ENCODE measurements at places on chromosomes 3 and 15.

DNA sequence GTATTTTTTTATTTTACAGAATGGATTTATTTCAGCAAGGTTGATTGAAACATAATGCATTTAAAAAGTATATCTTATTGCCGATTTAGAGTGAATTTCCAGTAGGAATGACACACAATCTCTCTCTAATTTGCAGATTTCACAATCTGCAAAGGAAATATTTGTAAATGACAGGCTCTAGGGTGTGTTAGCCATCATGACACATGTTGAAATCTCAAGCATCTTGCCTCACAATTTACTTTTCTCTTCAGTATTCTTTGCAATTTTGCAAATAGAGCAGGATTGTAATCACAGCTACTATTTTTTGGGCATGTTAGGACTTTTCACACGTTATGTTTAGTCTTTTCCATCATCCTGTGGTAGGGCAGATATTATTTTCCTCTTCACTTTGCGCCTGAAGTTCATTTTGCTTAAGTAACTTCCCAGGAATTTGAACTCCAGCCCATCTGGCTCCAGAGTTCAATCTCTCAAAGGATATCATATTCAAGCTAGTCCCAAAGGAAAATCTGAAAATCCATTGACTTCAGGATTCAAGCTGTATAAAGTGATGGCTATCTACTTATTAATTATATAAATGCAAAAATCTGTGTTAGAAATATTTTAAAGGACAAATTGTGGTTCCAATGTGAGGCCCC lies 55.4 kb downstream of the ATP13A4 start:
- DNase-seq: peak; percentile 12

- peak; percentile 3 for DNase-seq
Observed at GRCh38 chr15:94576889-94577533, 345.6 kb downstream of the MCTP2 start.

- DNase-seq: no peak
Observed at GRCh38 chr3:155938409-155938808, 68.0 kb downstream of the GMPS start.

DNA sequence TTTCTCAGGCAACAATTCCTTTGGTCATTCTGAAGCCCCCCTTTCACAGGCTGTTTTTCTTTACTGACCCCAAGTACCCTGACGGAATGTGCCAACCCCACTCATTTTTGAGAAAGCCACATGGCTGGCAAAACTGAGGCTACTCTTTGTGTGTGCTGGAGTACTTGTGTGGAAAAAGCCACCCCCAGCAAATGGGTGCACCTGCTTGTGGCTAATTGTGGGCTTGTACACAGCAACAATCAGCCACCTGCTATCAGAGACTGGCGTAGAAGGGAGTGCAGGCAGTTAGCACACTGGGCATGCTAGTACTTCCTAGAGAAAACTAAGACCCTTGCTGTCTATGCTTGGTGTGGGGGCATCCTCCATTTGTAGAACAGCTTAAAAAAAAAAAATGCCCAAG lies 110.1 kb upstream of the LMOD3 start:
- no peak for DNase-seq

DNA sequence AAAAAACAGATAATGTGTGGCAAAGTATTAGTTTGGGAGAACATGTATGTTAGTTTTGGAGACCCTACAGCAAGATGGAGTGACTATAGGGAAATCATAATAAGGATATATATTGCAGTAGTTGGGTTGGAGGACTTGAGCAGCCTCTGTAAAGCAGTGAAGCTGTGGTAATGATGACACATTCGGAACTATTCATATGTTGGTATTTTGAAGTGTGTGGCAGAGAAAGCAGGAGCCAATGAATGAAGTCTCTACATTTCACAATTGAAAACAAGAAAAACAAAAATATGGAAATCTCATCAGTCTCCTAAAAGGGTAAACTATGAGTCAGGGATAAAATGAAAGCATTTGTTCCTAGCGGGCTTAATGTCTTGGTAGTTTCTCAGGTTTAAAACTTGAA lies 645.9 kb downstream of the OTOL1 start:
- no peak for DNase-seq

- DNase-seq: no peak
Observed at GRCh38 chr3:117252208-117252607, 542.6 kb downstream of the TUSC7 start.

DNA sequence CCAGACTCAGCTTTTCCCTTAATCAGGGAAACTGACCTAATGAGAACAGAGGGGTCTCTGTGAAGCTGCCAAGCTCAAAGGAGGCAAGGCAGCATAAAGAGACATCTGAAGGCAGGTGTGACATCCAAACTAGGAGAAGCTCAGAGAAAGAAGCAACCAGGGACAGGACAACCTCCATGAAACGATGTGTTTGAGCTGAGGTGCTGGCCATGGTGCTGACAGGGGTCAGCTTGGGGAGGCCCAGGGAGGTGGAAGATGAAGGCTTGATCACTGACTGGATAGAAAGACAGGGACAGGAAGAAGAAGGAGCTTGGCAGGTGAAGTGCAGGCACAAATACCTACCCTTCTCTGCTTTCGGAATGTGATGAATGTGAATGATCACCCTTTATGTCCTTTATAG lies 179.5 kb upstream of the NSMCE3 start:
- no peak for DNase-seq

GRCh38 chr15:26394801-26395200 lies 378.1 kb downstream of the GABRB3 start:
- DNase-seq: no peak

- no peak for DNase-seq
Observed at GRCh38 chr3:187069857-187070516, 69.3 kb downstream of the RPL39L start.

DNA sequence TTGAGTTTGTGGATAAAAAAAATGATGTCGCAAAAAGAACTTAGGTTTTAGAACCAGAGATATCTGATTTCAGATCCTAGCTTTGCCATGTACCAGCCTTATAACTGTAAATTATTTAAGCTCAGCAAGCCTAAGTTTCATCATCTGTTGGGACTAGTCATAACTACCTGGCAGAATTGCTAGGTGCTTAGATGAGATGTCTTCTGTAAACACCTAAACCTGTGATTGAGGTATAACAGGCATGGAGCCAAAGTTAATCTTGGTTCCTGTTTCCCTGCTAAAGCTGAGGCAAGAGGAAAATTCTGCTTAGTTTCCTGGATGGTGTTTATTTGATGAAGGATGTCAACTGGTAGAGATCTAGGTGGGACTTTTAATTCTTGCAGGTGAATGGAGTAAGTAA lies 331.3 kb upstream of the RBMS3 start:
- no peak for DNase-seq

DNA sequence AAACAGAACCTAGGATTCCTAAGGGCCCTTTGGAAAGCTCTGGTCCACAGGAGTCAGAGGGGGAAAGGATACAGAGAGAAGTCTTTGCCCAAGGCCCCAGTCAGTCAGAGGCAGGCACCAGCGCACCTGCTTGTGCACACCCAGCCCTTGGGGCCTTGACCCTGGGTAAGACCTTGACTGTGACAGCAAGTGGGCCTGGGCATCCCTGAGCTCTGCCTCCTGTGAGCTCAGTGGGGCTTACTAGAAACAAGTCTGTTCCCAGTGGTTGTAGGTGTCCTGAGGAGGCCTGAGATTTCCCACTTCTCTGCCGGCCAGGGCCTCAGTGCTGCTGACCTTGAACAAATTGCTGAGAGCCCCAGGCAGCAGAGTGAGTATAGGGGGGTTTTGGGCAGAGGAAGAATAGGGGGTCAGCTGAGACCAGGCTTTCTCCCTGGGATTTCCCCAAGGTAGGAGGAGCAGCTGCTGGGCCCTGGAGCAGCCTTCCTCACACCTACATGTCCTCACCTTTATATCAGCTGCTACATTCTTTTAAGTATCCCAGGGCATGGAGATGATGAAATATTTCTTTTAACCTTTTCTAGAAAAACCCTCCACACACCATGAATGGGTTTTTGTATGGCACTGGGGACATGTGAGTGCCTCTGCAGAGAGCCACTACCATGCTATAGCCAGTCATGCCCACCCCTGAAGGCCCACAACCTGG lies 9.7 kb upstream of the DAG1 start:
- DNase-seq: no peak

GRCh38 chr15:92603743-92604470 lies 51.7 kb downstream of the FAM174B start:
- DNase-seq: no peak

DNA sequence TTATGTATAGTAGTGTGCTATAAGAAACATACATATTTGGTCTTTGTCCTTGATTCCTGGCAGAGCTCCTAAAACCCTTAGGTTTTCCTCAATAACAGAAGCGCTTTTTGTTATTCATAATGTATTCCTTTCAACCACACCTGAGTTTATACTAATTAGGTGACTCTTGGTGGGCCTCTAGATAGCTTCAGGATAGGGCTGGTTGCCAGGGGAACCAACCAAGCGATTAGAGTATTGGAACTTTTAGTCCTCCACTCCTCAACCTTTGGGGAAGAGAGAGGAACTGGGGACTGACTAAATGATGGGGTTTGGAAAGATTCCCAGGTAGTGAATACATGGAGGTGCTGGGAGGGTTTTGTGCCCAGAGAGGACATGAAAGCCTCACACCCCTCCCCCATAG lies 24.6 kb downstream of the TMCC1 start:
- no peak for DNase-seq

DNA sequence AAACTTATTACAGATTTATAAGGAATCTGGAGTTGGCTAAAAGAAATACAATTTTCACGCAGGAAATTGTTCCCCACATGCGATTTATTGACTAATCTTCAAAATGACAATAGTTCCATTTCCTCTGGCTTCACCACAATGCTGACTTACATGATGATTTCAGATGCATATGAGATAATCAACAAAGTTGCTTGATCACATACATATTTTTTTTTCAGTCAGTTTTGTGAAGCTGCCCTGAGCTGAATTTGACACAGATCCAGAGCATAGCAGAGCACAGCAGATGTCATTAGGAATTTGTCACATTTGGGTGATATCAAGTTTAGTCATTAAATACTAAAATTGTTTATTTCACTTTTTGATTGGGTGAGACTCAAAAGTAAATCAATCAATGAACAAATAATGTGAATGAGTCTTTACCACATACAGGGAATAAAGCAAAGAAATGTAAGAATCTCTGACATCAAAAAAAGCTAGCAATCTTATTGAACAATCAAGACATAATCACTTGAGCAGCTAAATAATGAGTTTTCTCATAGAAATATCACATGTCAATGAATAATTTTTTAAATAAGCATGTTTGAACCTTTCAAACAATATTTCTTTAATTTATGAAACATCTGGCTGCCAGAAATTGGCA lies 18.3 kb downstream of the CPB1 start:
- DNase-seq: no peak

DNA sequence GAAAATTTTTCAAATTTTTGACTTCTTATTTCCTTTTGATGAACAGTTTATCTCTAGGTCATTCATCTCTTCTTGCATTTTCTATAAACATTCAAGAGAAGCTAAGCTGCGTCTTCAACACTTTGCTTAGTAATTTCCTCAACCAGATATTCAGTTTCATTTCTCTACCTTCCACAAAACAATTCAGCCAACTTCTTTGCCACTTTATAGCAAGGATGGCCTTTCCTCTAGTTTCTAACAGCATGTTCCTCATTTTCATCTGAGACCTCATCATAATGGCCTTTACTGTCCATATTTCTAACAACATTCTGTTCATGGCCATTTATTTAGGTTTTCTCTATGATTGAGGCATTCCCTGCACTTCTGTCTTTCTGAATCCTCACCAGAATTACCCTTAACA lies 90.0 kb downstream of the ARIH1 start:
- peak; percentile 78 for DNase-seq

DNA sequence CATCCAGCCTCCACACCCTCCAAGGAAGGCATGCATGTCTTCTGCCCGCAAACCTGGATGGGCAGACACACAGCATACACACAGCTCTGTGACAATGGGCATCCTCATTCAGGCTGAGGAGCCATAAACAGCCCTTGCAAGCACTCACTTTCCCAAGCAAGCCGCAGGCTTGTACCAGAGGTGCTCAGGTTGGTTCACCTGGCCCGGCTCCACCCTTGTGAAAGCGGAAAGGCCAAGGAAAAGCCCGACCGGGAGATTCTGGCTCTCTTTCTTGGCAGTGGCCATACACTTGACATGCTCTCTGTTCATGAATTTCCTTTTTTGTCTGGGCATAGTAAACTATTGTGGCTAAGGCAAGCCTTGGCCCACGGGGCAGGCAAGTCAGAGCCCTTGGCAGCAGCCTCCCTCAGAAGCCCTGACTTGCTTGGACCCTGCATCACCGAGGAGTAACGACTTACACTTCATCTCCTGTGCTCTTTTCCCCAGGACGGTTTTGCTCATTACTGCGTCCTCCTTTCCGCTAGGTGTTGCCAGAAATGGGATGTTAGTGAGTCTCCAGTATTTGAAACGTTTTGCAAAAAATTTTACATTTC lies 74.6 kb upstream of the BNC1 start:
- no peak for DNase-seq

DNA sequence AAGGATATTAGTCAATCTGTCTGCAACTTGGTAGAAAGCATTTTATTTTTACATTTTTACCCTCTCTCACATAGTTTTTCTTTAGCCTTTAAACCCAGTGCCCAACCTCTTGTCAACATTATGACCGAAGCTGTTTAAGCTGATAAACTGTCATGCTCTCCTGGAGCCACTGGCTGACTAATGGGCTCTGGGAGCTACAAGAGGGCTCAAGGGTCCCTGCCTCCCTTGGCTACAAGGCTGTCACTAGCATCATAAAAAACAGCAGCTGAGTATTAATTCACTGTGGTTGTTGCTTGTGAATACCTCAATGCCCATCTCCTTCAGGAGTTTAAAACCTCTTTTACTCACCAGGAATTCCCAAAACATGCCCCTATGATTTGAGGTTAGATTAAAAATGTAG lies 237.9 kb downstream of the ZMAT3 start:
- no peak for DNase-seq

GRCh38 chr15:79067969-79068368 lies 22.6 kb downstream of the RASGRF1 start:
- no peak for DNase-seq

DNA sequence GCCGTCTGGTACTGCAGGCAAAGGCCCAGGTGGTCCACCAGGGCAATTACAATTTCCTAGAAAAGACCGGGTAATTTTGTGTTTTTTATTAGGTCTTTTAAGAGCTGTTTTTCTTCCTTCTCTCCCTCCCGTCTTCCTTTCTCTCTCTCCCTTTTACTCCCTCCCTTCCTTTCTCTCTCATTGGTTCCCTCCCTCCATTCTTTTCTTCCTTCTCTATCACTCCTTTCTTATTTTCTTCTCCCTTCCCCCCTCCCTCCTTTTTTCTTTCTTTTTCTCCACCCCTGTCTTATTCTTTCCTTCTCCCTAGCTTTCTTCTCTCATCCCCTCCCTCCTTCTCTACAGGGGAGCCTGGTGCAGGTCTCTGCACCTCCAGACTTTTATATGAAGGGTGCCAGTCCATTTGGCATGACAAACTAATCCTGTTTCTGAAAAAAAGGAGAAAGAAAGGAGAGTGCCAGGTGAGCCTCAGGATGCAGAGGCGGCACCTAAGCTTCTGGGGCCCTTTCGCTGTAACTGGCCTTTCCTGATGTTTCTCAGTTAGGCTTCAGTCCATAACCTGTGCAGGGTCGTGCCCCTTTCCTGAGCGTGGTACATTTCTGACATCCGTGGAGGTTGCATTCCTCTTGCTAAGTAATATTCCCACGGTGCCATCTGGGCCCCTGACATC lies 9.1 kb upstream of the ONECUT1 start:
- no peak for DNase-seq

All from MV-4-11 (cell line).